ENCODE measurements at places on chromosomes 6 and 20. TPM values are rescaled to one million over a fixed set of nuclear protein-coding genes. Genes with fewer than 3 reads are reported as not detected.

The ADTRP gene
- 0.66 TPM for total RNA-seq

The PRR18 gene
- not detected for total RNA-seq

The MMS22L gene
- 11.9 TPM for total RNA-seq

The PCMT1 gene
- total RNA-seq: 124 TPM

The OPN5 gene
- 1.1 TPM for total RNA-seq

The OR2H2 gene
- not detected for total RNA-seq

The EDN3 gene
- total RNA-seq: not detected

The TMEM30A gene
- total RNA-seq: 178 TPM

The JAG1 gene
- total RNA-seq: 219 TPM

The EBF4 gene
- 0.25 TPM for total RNA-seq

The KCNG1 gene
- total RNA-seq: not detected

The ABHD12 gene
- total RNA-seq: 30.2 TPM

The TFAP2D gene
- total RNA-seq: 0.26 TPM

The BRPF3 gene
- 10.7 TPM for total RNA-seq

The SCRT2 gene
- not detected for total RNA-seq

The MDFI gene
- total RNA-seq: 0.19 TPM

The NRSN1 gene
- total RNA-seq: not detected
